ENCODE measurements at places on chromosomes 5 and 9. TPM values are rescaled to one million over a fixed set of nuclear protein-coding genes. Genes with fewer than 3 reads are reported as not detected.

DNA sequence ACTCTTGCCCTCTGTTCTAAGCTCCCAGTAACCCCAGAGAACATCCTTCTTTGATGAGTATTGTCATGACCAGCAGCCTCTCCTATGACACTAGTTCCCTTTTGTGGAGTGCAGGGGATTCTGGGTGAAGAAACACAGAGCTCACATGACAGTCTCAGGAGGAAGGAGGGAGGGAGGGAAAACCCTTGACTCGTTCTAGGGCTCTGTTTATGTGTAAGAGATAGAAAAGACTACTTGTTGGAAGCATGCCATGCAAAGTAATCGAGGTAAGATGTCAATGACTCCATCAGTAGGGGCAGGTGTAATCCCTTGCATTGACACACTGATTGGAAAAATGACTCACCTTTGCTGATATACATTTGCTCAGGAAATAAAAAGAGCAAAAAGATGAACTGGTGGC lies 190.2 kb upstream of the ELL2 start:
- no peak for DNase-seq

The PCDHA13 gene
- not detected for total RNA-seq

The GPR150 gene
- not detected for total RNA-seq

The GFPT2 gene
- total RNA-seq = 2.4 TPM

GRCh38 chr9:133560944-133561343 lies 26.4 kb downstream of the ADAMTSL2 start:
- no peak for DNase-seq

DNA sequence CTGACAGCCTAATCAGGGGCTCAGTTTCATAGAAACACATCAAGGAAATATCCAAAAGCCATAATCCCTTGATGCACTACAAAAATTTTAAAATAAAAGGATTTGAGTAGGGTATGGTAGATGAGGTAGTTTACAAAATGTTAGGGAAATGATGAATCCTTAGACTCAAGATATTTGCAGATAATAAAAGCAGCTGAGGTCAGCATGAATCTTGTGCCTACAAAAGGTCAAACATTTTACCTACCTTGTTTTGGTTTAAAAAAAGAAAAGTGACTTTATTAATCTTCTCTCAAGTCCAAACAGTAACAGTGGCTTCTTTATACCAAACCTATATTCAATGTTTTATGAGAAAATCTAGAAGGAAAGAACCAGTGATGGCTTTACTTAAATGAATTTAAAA lies 135.5 kb downstream of the BNC2 start:
- no peak for DNase-seq

Measured in epithelial cell of proximal tubule (primary cell).